Thoracic aorta endothelial cell (primary cell): ENCODE measurements at places on chromosomes 2 and 18. TPM values are rescaled to one million over a fixed set of nuclear protein-coding genes. Genes with fewer than 3 reads are reported as not detected.

Gene LRRTM1
- not detected in 2 replicates for total RNA-seq

Gene REG3G
- total RNA-seq: not detected in 2 replicates

Gene KIF5C
- total RNA-seq: under 0.01 and 0.14 TPM in 2 replicates

Gene DLX1
- total RNA-seq: 0.07 TPM in 1 of 2 replicates, not detected in the other

Gene RASGRP3
- 35.7 and 42.4 TPM in 2 replicates for total RNA-seq

Gene CD207
- not detected in 2 replicates for total RNA-seq

Gene REG1B
- not detected in 2 replicates for total RNA-seq

Gene STPG4
- 0.13 and 0.65 TPM in 2 replicates for total RNA-seq

Gene CENPA
- total RNA-seq: 17.0 and 31.7 TPM in 2 replicates

Gene TTR
- total RNA-seq: not detected in 2 replicates

Gene ZDBF2
- total RNA-seq: 19.2 and 21.4 TPM in 2 replicates

Gene RAMP1
- not detected in 2 replicates for total RNA-seq

Gene GPC1
- total RNA-seq: 16.1 and 22.2 TPM in 2 replicates

Gene ALPG
- total RNA-seq: not detected in 2 replicates

Gene ARHGEF4
- total RNA-seq: under 0.01 TPM in 1 of 2 replicates, not detected in the other

Gene RBBP8
- 26.2 and 29.5 TPM in 2 replicates for total RNA-seq

Gene SH3BP4
- 85.7 and 105 TPM in 2 replicates for total RNA-seq

Gene TRAPPC8
- total RNA-seq: 69.9 and 71.4 TPM in 2 replicates

Gene IGFBP5
- 0.40 and 1.0 TPM in 2 replicates for total RNA-seq

Gene HJURP
- 42.0 and 56.3 TPM in 2 replicates for total RNA-seq

Gene DSC2
- 0.14 TPM in 1 of 2 replicates, not detected in the other for total RNA-seq

Gene COLEC12
- total RNA-seq: 10.1 and 30.2 TPM in 2 replicates

Gene OTOF
- total RNA-seq: under 0.01 and 0.14 TPM in 2 replicates

Gene NETO1
- not detected in 2 replicates for total RNA-seq

Gene ITGB6
- total RNA-seq: 0.07 and 0.13 TPM in 2 replicates

Gene SCG2
- not detected in 2 replicates for total RNA-seq

Gene COLEC11
- not detected in 2 replicates for total RNA-seq

Gene TRIB2
- total RNA-seq: 15.4 and 20.3 TPM in 2 replicates

Gene TTC39C
- 8.8 and 11.9 TPM in 2 replicates for total RNA-seq

Gene ATP5F1A
- 944 and 1,163 TPM in 2 replicates for total RNA-seq

Gene TRIM43
- 0.07 TPM in 1 of 2 replicates, not detected in the other for total RNA-seq

Gene TNS1
- total RNA-seq: 37.0 and 38.2 TPM in 2 replicates

Gene PRADC1
- total RNA-seq: 14.5 and 21.0 TPM in 2 replicates

Gene MAB21L4
- total RNA-seq: under 0.01 TPM in 1 of 2 replicates, not detected in the other

Gene EHD3
- 3.7 and 5.2 TPM in 2 replicates for total RNA-seq
